ENCODE measurements at places on chromosomes 2 and 18.

- no peak for DNase-seq
Measured at GRCh38 chr18:27017901-27018500, 152.5 kb upstream of the AQP4 start.

DNA sequence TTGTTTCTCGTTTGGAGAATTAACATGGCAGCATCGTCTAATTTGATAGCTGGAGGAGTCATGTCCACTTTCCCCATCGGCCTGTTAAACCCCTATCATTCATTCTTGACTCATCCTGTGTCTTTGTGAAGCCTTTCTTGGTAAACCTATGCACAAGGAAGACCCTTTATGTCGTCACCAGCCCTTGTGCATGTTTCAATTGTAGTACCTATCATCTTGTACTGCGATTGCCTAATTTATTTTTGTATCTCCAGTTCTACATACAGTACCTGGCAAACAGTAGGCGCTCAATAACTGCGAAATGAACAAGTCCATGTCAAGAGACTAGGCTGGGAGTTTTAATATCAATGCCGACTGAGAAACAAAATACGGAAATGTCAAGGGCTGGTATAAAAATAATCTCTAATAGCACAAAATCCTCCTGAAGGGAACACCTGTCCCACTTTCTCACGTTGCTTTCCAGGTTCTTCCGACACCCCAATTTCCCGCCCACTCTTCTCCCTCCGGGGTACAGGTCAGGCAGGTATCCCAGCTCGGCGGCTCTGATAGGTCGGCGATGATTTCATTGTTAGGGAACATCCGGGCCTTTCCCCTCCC lies 1.3 kb upstream of the PPM1B start:
- DNase-seq = no peak

- DNase-seq = peak; percentile 64
Measured at GRCh38 chr2:132477962-132478361, 61.4 kb downstream of the GPR39 start.

DNA sequence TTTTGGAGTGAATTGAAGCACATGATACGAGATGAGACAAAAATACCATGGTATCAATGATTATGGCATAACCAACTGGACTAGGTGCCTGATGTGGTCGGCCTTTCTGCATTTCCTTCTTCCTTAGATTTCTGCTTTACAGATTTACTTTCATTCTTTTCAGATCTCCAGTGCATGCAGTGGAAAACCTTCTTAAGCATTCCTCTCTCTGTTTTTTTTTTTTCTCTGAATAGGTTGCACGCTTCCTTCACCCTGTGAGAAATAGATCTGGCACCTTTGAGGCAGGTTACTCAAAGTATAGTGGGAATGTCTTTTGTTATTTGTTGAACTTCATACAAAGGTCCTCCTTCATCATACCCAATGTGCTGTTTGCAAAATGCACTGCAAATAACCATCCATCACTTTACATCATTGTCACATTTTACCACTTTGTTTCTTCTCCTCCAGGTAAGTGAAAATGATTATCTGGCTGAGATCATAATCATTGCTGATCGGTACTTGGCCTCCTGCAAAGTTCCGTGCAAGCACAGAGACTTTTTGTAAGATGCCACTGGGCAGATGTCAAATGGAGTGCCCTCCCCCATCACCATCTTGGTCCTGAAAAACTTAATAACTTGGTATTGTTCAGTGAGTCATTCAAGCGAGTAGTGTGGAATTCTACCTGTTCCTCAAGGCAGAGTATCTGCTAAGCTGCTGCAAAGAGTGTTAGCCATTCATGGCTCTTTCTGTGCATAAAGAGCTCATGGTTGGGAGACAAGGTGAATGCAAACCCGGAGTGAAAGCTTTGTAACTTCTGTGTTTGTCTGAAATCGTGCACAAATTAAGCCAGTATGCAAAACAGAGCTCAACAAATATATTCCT lies 30.0 kb upstream of the KLHL14 start:
- DNase-seq = no peak

- no peak for DNase-seq
Measured at GRCh38 chr18:76472829-76473228, 22.2 kb downstream of the ZNF516 start.

GRCh38 chr2:56326346-56326741 lies 142.6 kb downstream of the CCDC85A start:
- no peak for DNase-seq

- no peak for DNase-seq
Measured at GRCh38 chr2:221911890-221912289, 339.8 kb upstream of the EPHA4 start.

- no peak for DNase-seq
Measured at GRCh38 chr2:12716032-12716281, 779 bp upstream of the TRIB2 start.

DNA sequence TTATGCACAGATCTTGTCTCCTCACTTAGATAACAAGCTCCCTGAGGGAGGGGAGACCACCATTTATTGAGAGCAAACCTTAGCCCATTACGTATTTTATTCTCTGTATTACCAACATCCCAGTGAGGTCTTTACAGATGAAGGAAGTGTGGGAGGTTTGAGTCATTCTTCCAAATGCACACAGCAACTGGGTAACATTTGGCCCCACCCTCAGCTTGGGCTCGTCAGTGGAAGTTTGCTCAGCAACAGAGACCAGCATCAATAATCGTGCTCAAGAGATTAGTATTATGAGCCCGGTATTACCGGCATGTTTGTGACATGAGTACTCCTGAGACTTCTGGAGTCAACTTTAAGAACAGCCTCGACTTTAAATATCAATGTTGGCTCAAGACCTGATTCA lies 168.6 kb downstream of the ETAA1 start:
- no peak for DNase-seq

DNA sequence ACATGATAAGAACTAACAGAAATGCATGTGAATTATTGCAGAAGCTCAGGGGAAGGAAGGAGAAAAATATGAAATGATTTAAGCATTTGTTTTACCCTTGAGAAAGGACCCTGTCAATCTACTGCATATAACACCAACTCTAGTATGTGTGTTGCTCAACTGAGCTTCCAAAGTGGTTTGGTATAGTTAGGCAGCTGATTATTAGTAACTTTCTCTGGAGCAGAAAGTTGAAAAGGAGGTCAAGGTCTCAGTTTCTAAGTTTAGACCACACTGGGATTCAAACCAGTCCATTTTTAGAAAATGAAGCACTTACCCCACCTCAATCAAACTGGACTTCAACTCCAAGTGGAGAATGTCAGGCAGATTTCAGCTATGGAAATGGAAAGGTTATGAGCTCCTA lies 123.3 kb upstream of the CDC42EP3 start:
- DNase-seq = peak; percentile 63

GRCh38 chr2:214088536-214088935 lies 322.3 kb upstream of the VWC2L start:
- DNase-seq = no peak

- no peak for DNase-seq
Measured at GRCh38 chr2:72027426-72028161, 120.1 kb downstream of the CYP26B1 start.

- DNase-seq = no peak
Measured at GRCh38 chr2:217270485-217271121, 410.7 kb upstream of the TNP1 start.

GRCh38 chr2:240509667-240510512 lies 47.9 kb downstream of the ANKMY1 start:
- no peak for DNase-seq

DNA sequence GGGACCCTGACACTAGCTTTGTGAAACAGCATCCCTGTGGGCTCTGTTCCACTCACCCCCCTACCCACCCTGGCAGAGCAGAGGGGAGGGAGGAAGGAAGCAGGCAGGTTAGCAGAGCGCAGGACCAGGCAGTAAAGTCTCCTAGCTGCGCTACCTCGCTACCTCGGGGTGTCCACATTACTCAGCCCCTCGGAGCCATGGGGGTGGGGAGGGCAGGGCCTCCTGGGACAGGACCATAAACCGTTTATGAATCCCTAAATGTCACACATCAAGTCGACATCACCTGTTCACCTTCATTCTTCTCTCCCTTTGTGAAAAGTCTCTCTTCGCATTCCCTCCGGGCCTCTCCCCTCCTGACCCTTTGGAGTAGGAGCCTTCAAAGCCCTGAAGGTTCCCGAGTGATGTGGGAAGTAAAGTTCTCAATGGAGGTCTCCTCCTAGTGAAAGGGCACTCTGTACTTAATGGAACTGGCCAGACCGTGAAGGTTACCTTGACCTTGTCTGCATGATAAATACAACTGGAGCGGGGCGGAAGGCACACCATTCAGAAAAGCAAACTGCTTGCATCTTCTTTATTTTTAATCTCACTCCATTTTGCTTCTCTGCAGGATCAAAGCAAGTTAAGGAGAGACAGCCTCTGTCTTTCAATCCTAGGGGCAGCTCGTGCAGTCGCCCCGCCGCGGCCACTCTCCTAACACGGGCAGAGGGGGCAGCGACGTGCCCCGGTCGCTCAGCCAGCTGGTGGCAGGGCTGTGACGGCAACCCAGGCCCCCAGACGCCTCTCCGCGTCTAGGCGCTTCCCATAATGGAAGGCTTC lies 23.7 kb upstream of the SMAD7 start:
- no peak for DNase-seq

DNA sequence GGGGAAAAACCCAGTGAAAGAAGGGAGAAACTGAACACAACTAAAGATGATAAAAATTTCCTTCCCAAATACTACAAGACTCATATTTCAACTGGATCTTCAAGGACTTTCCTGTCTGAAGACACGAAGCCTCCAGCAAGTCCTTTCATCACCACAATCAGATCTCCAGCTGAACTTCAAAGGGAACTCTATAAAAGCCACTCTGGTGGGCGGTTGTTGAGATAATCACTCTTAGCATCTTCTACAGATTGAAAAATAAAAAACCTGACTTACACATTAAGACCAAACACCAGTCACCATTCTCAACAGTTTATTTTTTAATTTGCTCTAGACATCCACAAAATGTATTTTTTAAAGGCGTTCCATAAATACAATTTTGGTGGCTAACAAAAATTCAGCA lies 4.4 kb downstream of the REV1 start:
- no peak for DNase-seq

GRCh38 chr2:201157694-201158093 lies 25.2 kb upstream of the CASP10 start:
- no peak for DNase-seq

GRCh38 chr2:200104015-200104414 lies 148.6 kb downstream of the MAIP1 start:
- no peak for DNase-seq

DNA sequence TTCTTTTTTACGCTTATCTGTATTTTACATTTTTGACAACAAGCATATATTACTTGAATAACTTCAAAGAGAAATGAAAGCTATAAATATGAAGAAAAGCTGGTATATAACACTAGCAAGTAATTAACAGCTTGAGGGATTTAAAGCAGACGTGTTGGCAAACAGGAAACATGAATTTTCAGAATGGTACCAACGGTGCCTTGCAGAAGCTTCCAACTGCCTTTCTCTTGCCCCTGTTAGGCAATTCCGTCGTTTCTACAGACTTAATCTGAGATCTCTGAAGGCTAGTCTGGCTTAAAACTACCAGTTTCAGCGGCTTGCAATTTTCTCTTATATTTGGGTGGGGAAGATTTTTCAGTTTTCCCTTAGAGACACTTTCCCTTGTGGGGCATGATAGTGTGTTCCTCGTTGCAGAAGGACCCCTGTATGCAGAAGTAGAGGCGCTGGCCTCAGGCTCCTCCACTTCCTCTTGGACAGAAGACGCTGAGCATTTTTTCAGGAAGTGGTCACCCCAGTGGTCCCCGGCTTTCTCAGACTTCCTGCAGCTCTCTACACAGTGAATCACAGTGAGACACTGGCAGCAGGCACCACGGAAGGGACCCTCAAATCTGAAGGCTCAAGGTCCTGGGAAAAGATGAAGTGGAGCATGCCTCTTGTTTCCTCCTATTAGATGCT lies 56.2 kb upstream of the SLC16A14 start:
- no peak for DNase-seq

GRCh38 chr2:233980955-233981561 lies 63.9 kb downstream of the TRPM8 start:
- no peak for DNase-seq

DNA sequence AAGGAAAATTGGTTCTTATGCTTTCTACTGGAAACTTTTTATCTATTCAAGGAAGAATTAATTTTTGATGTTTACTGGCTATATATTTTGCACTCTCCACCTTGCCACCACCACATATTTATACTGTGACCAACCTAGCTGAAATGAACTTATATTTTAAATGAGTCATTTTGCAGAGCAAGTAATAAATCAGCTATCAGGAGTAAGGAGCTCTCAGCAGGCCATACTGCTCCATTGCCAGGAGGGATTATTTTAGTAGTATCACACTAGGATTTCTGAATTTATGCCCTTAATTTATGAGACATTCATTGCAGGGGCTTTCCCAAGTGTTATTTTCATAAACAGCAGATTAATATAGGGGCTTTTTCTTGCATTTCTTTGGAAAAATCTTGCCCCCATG lies 125.8 kb upstream of the CYP1B1 start:
- DNase-seq = no peak

DNA sequence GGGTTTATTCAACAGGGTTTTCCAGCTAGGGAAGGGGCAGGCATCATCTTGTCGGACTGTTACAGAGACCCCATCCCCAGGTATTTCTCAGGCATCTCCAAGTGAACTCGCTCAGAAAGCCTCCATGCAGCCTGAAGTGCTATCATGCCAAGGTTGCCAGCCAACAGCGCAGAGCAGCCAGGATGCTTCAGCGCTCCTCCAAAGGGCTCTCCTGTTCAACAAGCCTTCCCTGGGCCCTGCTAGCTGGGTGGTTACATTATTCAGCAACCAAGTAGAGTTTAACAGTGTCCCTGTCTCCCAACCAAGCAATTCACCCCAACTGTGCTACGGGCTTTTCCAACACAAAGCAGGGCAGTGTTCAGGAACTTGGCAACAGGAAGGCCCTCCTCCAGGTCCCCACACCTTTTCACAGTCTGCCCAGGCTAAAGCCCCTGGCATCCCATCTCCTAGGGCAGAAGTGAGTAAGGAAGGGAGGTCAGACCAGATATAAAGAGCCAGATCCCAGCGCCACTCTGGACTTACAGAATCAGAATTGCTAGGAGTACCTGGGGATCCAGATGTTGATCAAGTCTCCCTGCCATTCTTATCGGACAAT lies 52.9 kb downstream of the ZBTB7C start:
- DNase-seq = no peak

- no peak for DNase-seq
Measured at GRCh38 chr2:88443353-88443938, 9.0 kb downstream of the FOXI3 start.

DNA sequence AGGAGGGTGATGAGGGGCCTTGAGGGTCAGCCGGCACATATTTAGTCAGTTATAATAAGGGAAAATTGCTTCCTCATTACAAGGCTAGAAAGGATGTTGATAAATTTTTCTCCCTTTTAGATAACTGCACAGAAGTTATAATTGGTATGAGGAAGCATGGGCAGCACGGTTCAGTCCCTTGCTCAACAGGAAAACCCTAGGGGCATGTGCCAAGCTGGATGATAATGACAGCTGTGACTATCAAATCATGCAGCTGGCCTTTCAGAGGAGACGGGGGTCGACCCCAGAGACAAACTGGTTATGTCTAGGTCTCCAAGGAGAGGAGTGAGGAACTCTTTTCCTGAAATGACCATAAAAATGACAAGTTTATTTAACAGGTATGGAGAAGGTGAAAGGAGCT lies 448.1 kb upstream of the VRK2 start:
- no peak for DNase-seq

Data from AG09319 (cell line).